Activated T-helper 2 cell treated with anti-CD3 and anti-CD28 coated beads, Interferon-gamma antibody, Interleukin-2, Interleukin-4, amounts not matched to agents 10 μg/mL and 5 μg/mL and 100 μg/mL, durations not matched to agents 14 hours and 24 hours and 36 hours (primary cell): ENCODE measurements at places on chromosomes 3 and 15. TPM values are rescaled to one million over a fixed set of nuclear protein-coding genes. Genes with fewer than 3 reads are reported as not detected.

MOBP gene
- 0.14 TPM in 1 of 2 replicates, not detected in the other for total RNA-seq

CAND2 gene
- total RNA-seq, result 1.1 and 2.0 TPM in 2 replicates

FLNB gene
- total RNA-seq, result 34.8 and 35.6 TPM in 2 replicates

ADPGK gene
- 84.1 and 95.0 TPM in 2 replicates for total RNA-seq

SH3GL3 gene
- 0.14 TPM in 1 of 2 replicates, not detected in the other for total RNA-seq

MRAS gene
- total RNA-seq, result not detected in 2 replicates

STXBP5L gene
- not detected in 2 replicates for total RNA-seq

MYEF2 gene
- total RNA-seq, result 36.3 and 37.7 TPM in 2 replicates

SLC15A2 gene
- 3.5 and 3.9 TPM in 2 replicates for total RNA-seq

ALG1L2 gene
- not detected in 2 replicates for total RNA-seq

CHRNA5 gene
- total RNA-seq, result 6.5 and 7.7 TPM in 2 replicates

CLDN11 gene
- 0.18 TPM in 1 of 2 replicates, not detected in the other for total RNA-seq

TERC gene
- 7.0 and 9.8 TPM in 2 replicates for total RNA-seq

C3orf49 gene
- total RNA-seq, result not detected in 2 replicates

ISLR gene
- not detected in 2 replicates for total RNA-seq

XYLB gene
- 8.6 and 11.8 TPM in 2 replicates for total RNA-seq

WNT5A gene
- total RNA-seq, result 0.05 TPM in 2 replicates

AQP9 gene
- 0.89 and 0.94 TPM in 2 replicates for total RNA-seq

GRCh38 chr15:68463996-68464395 is 32.0 kb upstream of the ITGA11 start:
- no peak for DNase-seq

GRCh38 chr3:120451806-120452205 is 1.0 kb upstream of the FSTL1 start:
- no peak for DNase-seq

- DNase-seq, result no peak
These were observed 858.3 kb downstream of the TUSC7 start for GRCh38 chr3:117567906-117568305.

GRCh38 chr15:77804210-77804609 is 171.5 kb upstream of the LINGO1 start:
- DNase-seq, result no peak

DNA sequence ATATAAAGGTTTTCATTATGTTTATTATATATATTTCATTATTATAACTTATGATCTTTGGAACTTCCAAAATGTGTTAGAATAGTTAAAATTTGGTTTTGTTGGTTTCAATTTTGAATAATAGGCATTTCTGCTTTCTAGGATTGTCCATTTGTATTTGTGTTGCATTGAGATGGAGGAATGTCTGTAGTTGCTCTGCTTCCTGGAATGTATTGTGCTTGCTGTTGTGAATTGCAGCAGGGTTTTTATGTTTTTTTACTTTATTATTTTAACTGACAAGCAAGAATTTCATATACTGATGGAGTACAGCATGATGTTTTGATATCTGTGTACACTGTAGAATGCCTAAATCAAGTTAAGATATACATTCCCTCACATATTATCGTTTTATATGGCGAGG is 247.4 kb downstream of the XXYLT1 start:
- no peak for DNase-seq

DNA sequence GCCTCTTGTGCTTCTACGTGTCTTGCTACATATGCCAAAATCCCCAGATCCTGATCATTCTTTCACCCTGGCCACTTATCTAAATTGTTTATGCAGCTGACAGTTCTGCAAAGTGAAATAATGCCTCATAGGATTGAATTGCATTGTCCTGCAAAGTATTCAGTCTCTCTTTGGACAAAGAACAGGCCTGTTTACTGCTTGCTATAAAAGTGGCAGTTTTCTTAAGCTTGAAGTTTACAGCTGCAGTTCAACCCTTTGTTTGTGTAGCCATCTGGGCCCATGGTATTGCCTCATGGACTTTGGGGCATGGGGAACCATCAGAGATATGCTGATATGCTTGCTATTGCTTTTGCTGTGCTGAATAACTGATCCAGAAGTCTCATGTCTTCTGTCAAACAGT is 523.2 kb downstream of the OTOL1 start:
- no peak for DNase-seq

DNA sequence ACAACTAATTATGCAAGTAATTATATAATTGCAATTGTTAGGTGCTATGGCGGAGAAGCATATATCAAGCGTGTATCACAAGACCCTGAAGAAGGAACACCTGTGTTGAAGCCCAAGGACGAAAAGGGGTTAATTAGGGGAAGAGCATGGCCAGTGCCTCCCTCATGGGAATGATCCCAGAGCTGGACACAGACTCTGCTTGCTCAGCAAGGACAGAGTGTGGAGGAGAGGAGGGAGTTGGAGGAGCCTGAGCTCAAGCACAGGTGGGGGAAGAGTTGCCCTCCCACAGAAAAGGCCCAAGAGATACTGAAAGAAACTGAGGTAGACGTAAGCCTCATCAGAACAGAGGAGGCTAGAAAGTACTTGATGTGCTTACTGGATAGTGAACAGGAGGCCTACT is 423.7 kb downstream of the EPHB1 start:
- no peak for DNase-seq

DNA sequence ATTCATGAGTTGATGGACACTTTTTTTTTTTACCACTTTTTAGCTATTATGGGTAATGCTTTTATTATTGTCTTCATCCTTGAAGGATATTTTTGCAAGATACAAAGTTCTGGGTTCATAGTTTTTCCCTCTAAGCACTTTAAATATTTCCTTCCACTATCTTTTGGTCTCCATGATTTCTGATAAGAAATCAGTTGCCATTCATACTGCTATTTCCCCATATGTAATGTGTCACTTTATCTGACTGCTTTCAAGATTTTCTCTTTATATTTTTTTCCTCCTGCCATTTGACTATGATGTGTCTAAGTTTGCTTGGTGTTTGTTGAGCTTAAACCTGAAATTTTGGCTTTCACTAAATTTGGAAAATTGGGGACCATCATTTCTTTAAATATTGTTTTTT is 19.3 kb downstream of the NRG4 start:
- no peak for DNase-seq

GRCh38 chr3:45890405-45890804 is 4.1 kb downstream of the CCR9 start:
- no peak for DNase-seq

DNA sequence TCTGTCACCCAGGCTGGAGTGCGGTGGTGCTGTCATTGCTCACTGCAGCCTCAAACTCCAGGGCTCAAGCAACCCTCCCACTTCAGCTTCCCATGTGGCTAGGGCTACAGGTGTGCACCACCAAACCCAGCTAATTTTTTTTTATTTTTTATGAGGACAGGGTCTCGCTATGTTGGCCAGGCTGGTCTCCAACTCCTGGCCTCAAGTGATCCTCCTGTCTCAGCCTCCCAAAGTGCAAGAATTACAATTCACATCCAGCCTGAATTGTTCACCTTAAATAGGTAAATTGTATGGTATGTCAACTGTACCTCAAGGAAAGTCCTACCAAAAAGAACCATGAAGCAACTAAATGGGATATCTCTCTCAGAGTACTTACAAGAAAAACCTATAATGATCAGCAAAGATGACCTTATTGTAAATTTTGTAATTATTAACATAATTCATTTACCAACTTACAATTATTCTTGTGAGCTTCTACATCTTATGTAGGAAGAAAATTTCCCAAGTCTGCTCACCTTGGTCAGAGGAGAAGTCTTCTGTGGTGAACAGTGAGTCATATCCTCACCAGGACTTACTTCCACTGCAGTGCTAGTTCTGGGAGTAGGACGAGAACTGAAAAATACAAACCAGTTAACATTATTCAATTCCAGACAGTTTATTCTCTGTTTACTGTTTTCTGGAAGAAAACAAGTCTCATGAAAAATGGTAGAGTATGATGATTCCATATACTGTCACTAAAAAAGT is 54.4 kb downstream of the ULK4 start:
- no peak for DNase-seq

GRCh38 chr15:73704869-73705645 is 20.9 kb downstream of the CD276 start:
- DNase-seq, result peak; percentile 56

- no peak for DNase-seq
These were observed 105.0 kb downstream of the IQCH start for GRCh38 chr15:67359431-67360079.

GRCh38 chr3:21573291-21573690 is 177.7 kb downstream of the ZNF385D start:
- no peak for DNase-seq

DNA sequence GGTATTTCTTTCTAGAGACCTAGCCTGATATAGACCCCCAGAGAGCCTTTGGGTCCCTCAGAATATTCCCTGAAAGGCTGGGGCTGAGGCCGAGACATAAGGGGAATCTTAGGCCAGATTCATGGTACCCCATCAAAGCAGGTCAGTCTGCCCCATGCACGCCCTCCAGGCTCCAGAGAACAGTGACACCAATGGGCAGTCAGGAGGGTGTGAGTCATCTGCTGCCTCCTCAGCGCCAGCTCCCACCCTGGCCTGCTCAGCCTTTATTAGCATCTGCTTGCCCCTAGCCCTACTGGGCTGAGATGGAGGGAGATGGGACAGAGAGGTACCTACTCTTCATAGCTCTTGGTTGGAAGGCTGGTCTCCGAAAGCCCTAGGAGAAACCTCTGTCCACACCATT is 14.3 kb upstream of the CAMKV start:
- no peak for DNase-seq

- DNase-seq, result no peak
These were observed 51.3 kb downstream of the ETV5 start for GRCh38 chr3:186057594-186057993.

GRCh38 chr3:49867400-49867799 is 2.3 kb downstream of the CAMKV start:
- DNase-seq, result no peak

DNA sequence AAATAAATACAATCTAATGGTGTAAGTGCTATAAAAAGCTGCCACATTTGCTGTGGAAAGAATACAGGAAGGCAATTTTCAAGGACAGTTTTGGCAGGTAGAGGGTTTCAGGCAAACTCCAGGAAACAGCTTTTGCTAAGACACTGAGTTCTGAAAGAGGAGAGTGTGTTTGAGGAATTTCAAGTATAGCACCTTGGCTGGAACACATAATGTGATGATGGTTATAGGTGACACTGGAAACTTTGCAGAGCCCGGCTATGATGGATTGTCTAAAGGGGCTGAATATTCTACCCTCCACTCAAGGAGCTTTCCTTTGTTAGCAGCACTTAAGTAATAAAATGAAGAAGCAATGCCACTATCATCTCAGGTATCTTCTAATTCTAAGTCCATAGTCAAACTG is 209.4 kb upstream of the TGFBR2 start:
- no peak for DNase-seq

GRCh38 chr3:148230473-148230872 is 467.2 kb upstream of the AGTR1 start:
- DNase-seq, result no peak

DNA sequence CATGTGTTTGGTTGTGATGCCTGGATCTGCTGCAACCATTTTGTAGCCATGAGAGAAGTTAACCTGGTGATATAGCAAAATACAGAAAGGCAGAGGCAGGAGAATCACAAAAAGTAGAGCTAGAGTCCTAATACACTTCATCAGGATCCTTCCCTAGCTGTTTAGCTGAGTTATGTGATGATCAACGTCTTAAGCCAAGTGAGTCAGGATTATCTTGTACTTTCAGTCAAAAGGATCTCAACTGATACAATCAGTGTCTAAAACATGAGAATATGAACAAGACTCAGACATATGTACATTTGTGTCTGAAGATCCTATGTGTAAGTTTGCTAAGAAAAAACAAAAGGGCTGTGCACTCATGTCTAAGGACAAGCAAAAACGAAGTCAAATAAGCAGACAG is 236.9 kb downstream of the NTRK3 start:
- DNase-seq, result no peak

- DNase-seq, result no peak
These were observed 192.7 kb upstream of the KCNMB2 start for GRCh38 chr3:178343433-178344038.

DNA sequence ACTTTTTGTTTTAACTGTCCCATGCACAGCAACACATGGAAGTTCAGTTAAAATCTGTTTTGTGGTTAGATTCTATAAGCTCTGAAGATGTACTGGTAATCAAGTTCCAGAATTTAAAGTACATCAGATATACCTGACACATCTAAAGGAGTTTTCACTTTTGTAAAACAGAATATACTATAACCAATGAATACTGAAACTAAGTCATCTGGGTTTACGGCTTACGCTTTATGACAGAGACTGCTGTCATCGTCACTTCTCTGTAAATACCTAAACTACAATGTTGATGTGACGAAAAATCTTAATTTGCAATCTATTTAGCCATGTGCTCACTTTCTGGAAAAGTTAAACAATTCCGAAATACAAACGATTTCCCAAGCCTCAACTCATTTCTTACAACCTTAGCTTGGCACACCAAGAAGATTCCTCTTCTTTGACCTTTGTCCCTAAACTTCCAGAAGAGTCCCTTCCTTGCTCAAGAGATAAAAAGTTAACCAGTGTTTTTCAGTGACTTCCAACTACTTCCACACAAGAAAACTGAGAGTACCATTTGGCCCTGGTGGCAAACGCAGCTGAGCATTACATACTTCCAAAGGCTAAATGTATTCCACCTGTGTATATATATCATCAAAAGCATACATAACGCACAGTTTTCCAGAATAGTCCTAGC is 56.8 kb upstream of the NEK10 start:
- no peak for DNase-seq

GRCh38 chr3:53337167-53337940 is 10.0 kb downstream of the DCP1A start:
- DNase-seq, result no peak

DNA sequence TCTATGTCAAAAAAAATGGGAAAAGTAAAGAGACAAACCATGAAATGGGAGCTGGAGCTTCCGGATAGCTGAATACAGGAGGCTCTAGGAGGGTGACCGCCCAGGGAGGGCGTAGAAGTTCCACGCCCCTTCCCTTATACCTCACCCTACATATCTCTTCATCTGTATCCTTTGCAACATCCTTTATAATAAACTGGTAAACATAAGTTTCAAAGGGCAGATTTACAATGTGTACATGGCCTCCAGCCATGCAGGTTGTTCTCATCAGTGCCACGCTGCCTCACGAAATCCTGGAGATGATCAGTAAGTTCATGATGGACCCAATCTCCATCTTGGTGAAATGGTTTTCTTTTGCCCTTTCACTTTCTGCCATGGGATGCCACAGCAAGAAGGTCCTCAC is 121.8 kb downstream of the OSBPL10 start:
- no peak for DNase-seq

GRCh38 chr3:16286161-16286560 is 21.1 kb downstream of the OXNAD1 start:
- DNase-seq, result peak; percentile 60

- DNase-seq, result peak; percentile 93
These were observed at the start of gene CFAP20DC for GRCh38 chr3:59049671-59050331. Gene CFAP20DC (minus strand): TSS chr3:59050025. CDS start chr3:59049631, 394 bp downstream.

DNA sequence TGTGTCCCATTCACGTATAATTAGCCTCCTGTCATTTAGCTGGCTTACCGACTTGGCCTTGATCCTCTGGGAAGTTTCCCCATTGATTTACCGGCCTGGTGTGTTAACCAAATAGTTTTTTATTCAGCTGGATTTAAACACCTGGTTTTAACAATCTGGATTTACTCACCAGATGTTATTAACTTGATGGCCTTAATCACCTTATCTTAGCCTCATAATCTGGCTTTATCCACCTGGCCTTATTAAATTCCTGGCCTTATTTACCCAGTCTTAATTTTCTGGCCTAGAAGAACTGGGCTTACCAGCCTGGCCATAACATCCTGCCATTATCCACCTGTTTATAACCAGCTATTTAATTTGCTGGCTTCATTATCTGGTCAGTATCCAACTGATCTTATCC is 89.9 kb downstream of the IL12A start:
- DNase-seq, result no peak

GRCh38 chr15:88663141-88663621 is 24.4 kb downstream of the ISG20 start:
- DNase-seq, result no peak
